ENCODE measurements at places on chromosomes 1 and 21.

DNA sequence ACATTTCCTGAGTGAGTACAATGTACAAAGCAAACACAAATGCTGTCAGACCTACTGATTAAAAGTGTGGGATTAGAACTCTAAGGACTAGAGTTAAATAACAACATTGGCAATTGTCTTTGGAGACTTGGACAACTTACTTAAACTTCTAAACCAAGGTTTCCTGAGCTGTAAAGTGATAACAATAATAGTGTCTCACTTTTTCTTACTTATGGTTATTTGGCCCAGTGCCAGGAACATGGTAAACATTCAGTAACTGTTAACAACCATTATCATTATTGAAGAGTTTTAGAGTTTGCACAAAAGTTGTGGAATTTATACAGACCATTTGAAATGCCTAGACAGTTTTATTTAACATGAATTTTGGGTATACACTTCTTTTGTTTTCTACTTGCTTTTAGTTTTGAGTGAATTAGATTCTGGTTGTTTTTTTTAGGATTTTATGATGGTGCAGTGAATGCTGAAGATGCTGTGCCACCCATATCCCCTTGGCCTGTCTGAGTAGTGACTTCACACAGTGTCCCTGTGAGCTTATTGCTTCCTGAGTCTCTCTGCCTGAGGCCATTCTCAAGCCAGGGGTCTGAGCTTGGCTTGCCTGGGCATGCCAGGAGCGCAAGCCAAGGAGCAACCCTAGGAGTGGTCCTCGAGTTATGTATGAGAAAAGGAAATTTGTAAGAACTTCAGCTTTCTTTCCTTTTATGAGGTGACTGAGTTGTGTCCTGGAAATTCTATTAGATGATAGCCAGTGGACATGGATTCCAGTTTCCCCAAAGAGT is 932.8 kb downstream of the TTLL7 start:
- DNase-seq = no peak

DNA sequence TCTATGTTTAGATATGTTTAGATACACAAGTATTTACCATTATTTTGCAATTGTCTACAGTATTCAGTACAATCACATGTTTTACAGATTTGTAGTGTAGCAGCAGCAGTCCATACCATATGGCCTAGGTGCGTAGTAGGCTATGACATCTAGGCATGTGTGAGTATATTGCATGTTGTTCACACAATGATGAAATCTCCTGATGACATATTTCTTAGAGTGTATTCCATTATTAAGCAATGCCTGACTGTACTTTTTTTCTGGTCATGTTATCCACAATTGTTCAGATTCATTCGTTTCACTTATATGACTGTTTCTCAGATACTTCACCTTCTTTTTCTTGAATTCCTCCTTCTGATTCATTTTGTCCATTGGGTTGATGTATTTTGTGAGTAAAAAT is 9.9 kb upstream of the BACE2 start:
- DNase-seq = no peak

GRCh38 chr1:168879896-168880734 is 151.1 kb upstream of the DPT start:
- no peak for DNase-seq

GRCh38 chr21:42161956-42162681 is 56.8 kb upstream of the ABCG1 start:
- DNase-seq = no peak

DNA sequence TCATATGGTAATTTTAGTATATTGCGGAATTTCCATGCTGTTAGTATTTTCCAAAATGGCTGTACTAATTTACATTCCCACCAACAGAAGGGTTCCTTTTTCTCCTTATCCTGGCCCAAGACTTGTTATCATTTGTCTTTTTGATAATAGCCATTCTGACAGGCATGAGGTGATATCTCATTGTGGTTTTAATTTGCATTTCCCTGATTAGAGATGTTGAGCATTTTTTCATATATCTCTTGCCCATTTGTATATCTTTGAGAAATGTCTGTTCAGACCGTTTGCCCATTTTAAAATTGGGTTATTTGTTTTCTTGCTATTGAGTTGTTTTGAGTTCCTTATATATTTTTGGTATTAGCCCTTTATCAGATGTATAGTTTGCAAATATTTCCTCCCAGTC is 14.0 kb downstream of the CAPZA1 start:
- no peak for DNase-seq

DNA sequence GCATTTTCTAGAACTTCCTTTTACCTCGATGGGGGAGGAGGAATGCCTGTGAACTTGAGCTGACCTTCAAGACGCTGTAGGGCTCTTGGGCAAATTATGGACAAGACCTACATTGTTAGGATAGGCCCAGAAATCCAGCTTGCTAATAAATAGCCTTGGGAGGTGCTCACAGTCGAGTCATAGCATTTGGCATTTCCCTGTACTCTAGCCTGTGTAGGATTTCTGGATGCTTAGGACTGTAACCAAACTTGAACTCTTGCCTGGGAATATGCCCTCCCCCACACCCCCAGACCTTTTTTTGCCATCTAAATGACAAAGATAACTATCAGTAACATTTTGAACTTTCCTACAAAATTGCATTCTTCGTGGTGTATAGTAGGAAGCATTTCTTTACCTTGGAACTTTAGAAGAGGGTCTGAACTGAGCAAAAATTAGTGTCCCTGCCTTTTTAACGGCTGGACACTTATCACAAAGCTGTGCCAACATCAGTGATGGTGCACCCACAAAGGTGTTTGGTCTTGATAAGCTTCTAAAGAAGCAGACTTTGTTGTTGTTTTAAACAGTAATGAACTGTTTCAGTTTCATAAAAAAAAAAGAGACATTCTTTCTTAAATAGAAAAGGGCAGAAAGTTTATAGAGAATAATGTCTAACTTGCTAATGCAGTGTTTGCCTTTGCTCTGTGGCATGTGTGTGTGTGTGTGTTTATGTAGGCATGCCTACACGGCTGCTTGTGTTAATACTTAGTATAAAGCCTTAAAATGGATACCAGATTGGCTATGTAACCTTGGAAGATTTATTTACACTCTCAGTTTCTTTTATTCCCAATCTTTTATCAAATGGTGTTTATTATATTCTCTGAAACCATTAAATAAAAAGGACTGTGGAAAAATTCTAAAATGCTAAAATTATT is 88.2 kb downstream of the NFIA start:
- no peak for DNase-seq

Measured in hypothalamus (tissue), 51 donors.